Stimulated activated memory B cell treated with anti-CD40 and anti-IgM and Interleukin-4, amounts not matched to agents 10 μg/mL and 1 μg/mL and 100 μg/mL, for 72 hours (primary cell): ENCODE measurements at places on chromosomes 7 and 10.

DNA sequence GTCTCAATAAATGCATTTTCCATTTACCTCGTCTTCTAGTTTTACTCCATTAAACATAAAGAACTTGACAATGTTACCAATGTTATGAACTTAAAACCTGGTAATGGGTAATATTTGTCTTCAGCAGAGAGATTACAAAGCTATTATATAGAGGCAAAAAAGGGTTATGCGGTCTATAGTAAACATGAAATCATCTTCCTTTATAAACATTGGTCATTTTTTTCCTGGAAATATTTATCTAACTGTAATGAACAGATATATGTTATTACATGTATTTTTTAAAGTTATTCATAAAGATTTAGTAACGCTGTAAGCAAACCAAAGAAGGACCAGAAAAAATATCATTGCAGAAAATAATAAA lies 1.3 kb downstream of the VWDE start:
- no peak for ATAC-seq

GRCh38 chr7:256461-256940 lies 33.5 kb upstream of the FOXL3 start:
- ATAC-seq, result no peak

DNA sequence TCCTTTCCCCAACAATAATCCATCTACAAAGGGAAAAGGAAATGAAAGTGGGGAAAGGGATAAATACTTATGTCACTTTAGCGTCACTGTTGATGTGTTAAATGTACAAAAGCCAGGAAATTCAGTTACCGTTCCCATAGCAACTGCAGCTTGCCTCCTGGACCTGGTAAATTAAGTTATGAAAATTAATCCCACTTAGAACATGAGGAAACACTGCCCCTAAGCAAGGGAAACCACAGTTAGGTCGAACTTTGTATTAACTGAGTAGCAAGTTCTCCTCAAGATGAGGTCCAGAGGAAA lies 338.2 kb upstream of the AOAH start:
- no peak for ATAC-seq

DNA sequence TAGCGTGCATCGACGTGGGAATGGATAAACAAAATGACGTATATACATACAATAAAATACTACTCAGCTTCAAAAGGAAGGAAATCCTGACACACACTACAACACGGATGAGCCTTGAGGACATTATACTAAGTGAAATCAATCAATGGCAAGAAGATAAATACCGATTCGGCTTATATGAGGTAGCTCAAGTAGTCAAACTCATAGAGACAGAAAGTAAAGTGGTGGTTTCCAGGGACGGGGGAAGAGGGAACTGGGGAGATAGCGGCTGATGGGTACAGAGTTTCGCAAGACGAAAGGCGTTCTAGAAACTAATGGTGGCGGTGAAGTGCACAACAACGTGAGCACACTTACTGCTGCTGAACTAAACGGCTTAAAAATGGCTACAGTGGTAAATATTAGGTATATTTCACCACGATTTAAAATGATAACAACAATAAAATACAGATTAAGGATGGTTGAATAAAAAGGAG lies 516.7 kb downstream of the PARD3 start:
- ATAC-seq, result no peak

- ATAC-seq, result no peak
Observed at GRCh38 chr7:122298131-122298530, 6.4 kb downstream of the FEZF1 start.

- no peak for ATAC-seq
Observed at GRCh38 chr7:46853451-46853850, 728.5 kb downstream of the TNS3 start.

DNA sequence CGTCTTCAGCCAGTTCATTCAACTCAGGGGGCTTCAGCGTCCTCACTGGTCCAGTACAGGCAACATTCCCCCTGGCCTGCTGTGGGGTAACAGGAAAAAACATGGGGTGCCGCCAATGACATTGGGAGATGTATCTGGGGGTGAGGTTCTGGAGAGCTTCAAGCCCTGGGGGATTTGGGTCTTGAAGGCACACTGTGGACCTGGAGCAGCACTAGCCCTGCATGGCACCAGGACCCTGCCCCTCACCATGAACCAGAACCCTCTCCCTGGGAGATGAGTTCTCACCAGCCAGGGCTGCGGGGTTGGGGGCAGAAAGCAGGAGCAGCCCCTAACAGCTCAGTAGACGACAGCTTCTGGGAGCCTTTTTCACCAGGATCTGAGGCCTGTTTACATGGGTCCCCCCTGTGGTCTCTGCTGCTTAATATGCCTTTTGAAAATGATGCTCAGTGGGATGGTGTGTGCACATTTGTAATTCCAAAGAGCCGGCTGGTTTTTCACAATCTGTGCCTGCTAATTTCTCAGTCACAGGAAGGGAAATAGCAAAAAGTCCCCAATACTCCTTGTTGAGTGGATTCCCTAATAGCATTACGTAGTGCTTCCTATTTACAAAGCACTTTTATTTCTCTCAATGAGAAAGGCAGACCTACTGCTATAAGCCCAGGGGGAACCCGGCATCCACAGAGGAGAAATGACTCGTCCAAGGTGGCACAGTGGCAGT lies 509.5 kb downstream of the RPS24 start:
- no peak for ATAC-seq

GRCh38 chr10:101940916-101941315 lies 97.3 kb upstream of the KCNIP2 start:
- ATAC-seq, result no peak

GRCh38 chr7:50273301-50273700 lies 31.2 kb upstream of the IKZF1 start:
- no peak for ATAC-seq

DNA sequence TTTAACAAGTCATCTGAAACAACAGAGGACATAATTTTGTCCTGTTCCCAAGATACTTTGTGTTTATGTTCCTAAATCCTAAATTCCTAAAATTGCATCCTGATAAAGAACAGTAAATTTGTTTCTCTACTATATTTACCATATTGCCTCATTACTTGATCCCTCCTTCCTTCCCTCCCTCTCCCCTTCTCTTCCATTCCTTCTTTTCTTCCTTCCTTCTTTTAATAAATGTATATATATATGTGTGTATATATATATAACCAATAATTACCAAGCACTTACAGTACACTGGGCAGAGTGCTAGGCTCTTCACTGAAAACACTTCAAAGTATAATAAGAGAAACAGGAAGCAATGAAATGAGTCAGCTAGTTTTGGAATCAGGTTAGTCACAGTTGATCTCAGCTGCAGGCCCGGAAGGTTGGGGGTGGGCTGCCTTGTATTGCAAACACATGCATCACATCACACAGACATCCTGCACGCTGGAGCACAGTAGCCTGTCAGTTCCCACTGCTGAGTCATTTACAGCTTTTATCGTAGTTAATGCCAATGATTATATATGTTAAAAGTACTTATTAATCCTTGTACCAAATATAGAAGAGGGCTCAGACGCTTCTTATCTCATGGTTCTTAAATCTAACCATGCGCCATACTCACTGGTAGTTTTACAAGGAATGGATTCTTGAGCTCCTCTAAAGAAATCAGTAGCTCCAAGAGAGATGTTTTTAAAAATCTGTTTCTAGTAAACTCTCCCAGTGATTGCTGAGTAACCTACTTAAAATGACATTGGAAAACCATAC lies 551.7 kb downstream of the GRM8 start:
- ATAC-seq, result peak; percentile 90

DNA sequence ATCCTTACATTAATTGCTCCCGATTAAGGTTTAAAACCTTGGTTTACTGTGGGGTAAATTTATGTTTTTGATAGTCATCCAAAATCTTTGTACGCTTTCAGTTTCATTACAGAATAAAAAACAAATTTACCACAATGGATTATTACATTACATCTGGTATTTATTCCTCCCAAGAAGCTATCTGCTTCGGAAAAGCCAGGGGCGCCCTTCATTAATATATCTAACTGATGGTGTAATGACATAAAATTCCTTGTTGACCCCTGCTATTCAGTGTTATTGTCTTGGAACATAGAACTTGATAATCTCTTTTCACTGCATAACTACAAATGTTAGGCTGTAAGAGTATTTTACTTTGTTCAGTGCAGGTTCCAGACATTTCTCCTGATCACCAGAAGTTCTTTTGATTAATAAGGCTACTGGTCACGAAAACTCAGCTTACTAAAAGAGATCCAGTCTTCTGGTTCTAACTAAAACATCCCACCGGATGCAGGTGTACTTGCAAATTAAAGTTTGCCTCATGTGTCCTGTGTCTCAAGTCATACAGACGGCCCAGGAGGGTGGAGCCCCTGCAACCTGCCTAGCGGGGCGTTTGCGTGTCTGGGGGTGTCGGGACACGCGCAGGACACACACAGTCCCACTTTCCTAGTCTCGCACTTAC lies 581 bp upstream of the GLCCI1 start:
- ATAC-seq, result no peak

GRCh38 chr7:108045154-108045553 lies 42.2 kb upstream of the LAMB1 start:
- ATAC-seq, result no peak

DNA sequence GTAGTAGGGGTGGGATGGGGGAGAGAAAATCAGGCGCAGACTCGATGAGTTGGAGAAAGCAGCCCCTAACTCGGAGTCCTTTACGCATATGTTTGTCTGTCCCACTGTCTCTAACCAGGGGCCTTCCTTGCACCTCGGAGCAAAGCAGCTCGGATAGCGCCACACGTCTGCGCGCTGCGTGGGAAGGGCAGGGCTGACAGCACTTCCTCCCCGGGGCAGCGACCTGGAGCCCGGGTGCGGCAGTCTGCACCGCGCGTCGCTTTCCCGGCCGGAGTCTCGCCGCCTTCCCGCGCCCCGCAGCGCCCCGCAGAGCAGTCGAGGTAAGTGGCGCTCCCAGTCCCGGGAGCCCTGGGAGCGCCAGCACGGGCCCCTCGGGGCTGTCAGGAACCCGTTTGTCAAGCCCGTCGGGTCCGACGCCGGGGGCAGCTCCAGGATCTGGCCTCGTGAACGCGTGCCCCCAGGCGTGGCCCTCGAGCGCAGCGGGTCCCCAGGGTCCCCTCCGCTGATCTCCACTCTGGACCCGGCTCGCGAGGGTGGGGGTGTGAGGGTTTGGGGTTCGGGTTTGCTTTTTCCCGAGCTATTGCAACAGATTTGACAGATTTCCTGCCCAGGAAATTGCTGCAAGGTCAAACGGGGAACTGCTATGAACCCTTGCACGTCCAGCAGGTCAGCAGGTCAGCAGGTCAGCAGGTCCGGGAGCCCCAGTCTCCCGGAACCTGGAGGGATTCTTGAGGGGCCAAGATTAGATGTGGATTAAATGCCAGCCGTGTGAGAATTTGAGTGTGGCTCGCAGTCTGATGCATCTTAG lies 597 bp downstream of the APBB1IP start:
- ATAC-seq, result peak; percentile 80

DNA sequence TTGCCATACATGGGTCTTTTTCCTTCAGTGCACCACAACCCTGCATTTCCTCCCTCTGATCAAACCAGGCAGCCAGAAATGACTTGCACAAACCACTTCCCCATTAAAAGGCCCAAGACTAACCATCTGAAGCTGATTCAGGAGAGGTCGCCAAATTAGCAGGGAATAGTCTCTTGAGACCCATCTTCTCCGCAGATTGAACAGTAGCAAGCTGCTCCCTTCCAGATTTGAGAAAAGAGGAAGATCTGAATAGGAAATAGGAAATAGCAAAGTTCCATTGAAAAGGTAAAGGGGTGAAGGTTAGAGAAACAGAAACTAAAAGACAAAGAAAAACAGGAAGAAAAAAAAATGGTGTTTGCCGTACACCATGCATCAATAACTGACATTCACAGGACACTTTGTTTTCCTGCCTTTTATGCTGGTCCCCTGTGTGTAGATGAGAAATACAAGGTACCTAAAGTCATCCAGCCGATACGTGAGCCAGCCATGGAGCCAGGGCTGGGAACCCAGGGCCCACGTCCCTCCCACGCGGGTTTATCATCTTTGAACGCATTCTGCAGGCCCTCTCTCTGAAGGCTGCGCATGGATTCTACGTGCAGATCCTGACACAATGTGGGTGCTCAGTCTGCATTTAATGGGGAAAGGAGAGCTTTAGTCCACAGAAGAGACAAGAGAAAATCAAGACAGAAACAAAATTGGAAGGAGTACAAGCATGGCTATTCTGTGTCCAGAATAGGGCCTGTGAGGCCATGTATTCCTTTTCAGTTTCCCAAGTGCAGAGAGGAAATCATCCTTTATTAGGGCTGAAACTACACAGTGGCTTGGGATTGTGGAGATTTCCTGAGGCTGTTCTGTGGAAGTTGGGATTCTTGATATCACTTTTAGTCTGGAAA lies 268.4 kb upstream of the NPVF start:
- ATAC-seq, result peak; percentile 89

GRCh38 chr10:79084972-79085597 lies 16.3 kb downstream of the ZMIZ1 start:
- peak; percentile 92 for ATAC-seq

DNA sequence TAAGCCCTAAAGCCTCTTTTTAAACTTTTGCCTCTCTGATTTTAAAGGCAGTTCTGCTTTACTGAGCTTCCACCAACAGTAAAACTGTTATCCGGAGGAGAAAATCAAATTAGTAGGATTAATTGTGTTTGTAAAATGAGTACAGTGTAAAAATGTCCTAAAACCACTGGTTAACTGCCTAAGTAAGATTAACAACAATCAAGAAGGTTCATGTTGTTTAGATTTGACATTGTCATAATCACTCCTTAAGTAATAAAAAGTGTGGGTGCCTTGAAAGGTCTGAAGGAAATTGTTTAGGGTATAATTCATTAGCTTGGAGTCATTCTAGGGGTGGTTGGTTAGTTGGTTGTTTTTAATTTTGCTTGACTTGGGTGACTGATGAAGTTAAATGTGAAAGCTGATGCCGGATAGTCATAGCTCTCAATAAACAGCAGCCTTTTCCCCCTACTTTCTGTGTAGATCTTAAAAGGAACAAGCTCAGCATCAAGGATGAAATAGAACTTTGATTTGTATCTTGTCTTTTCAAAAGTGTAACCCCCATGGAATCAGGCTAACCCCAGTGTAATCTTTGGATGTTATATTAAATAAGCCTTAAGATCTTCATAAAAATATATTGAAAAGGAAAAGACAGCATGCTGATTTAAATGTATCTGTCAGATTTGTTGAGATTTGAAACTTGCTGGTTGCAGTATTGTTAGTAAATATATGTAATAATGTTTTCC lies 148.3 kb downstream of the ARID5B start:
- ATAC-seq, result no peak

- ATAC-seq, result no peak
Observed at GRCh38 chr7:113775401-113775800, 143.4 kb downstream of the PPP1R3A start.

DNA sequence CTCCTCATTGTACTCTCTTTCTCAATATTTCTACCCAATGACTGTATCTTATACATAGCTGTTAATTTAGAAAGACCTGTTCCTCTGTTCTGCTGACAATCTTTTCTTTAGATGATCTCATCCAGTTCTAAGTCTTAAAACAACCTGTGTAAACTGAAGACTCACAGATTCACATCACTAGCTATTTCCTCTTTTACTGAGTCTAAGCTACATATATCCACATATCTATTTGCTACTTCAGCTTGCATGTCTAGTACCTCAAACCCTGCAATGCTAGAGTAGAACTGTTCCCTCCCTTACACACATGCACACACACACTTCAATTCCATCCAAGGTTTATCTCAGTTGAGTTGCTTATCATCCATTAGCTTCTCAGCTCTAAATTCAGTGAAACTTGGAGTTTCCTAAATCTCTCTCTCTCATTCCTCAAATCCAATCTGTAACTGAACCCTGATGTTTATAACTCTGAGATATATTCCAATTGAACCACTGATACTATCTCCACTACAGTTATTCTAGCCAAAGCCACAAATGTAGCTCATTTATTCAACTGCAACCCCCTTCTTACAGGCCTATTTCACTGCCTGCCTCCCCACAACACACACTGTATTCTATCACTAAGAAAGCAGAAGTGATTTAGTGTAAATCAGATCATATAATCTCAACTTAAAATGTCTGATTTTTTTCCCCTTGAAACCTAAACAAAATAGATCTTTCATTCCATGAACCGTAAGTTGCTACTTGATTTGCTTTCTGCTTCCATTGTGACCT lies 1036.8 kb upstream of the POT1 start:
- no peak for ATAC-seq
